ENCODE measurements at places on chromosomes 2 and 18.
A peak's percentile ranks its signal among the peaks of the same experiment; 100 is the strongest.

GRCh38 chr2:152402780-152403759 is 68.1 kb downstream of the FMNL2 start:
- DNase-seq = no peak

DNA sequence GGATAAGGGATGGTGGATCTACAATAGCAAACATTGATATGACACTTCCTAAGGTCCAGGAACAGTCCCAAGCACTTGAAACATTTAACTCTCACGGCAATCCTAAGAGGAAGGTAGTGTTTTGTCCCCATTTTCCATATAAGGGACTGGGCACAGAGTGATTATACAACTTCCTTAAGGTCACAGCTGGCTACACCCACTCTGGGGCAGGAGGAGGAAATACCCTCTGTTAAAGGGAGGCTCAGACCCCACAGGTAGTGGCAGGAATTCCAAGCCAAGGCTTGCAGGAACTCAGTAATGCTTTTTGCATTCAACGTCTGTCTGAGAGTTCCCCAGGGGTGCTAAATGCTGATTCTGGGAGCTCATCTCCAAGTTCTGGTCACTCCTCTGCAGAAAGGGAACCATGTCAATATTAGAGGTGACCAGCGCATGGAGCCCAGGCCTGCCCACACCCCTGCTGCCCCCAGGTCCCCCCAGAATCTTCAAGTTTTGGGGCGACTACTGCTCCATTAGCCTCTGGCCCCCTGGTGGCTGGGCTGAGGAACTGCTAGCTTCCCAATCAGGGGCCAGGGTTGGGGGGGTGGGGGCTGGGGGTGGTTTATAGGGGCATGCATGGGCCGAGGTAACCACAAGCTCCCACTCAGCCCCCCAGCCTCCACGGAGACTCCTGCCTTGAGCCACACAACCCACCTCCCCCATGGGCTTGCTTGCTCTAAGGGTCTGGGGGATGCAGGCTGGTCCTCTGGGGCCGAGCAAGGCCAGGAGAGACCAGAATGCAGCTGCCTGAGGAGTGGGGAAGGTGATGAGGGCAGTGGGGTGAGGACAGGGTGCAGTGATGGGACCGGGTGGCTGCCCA is 11.1 kb downstream of the OBSL1 start:
- no peak for DNase-seq

DNA sequence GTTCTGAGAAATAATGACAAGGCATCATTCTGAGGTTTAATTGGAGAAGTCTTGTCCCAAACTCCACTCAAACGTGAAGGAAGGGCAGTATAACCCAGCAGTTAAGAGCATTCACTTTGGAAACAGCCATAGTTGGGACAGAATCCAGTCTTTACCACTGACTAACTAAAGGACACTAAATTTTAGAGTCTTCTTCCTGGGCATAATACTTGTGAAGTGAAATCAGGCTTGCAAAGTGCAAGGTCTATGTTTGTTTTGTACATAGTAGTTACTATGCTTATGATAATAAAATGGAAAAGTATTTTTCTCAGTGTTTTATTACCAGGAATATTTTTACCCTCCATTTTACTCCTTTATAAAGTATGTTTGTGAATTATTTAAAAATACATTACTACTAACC is 748.2 kb upstream of the ID2 start:
- DNase-seq = no peak

- DNase-seq = no peak
Observed at GRCh38 chr18:21979171-21979560, 190.2 kb upstream of the GATA6 start.

- peak; percentile 62 for DNase-seq
Observed at GRCh38 chr2:150513647-150514046, 26.2 kb upstream of the RND3 start.

GRCh38 chr18:11983592-11983991 is 2.3 kb downstream of the IMPA2 start:
- DNase-seq = no peak

DNA sequence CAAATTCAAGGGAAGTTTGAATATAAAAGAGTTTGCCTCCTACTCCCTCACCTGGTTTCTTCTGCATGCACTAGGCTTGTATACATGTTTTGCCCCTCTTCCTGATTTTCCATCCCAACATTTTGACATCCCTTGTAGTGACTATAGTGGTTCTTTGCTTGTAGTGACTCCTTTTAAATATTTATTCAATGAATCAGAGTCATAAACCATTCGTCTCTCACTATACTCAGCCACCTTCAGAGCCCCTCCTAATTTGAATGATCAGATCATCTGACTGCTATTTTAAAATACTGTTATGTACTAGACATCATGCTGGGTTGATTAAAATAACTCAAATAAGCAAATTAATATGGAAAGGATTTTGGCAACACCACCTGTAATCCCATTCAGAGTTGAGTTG is 492.1 kb upstream of the PIK3C3 start:
- DNase-seq = no peak

DNA sequence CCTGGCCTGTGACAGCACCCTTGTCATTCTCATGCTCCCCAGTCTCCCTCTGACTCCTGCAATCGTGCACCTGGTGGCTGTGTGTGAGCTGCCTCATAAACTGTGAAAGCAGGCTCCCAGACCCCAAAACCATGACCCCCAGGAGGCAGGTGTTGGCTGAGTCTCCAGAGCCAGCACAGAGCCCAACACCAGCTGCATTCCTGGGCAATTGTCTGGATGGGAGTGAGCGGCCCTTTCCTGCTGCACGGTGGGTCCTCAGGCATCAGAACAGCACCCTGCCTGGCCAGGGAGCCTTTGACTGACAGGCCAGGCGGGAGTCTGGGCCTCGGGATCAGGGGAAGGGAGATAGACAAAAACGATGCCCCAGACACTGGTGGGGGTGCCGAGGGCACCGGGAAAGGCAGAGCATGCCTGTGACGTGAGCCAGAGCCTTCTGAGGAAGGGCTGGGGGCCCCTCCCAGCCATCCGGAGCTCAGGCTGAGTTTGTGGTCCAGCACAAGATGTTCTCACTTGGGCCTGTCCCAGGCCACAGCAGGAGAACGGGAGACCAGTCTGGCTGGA is 135.1 kb upstream of the GPC1 start:
- DNase-seq = no peak

- no peak for DNase-seq
Observed at GRCh38 chr2:193156480-193156879, 961.7 kb upstream of the TMEFF2 start.

- DNase-seq = no peak
Observed at GRCh38 chr2:122340246-122340645, 584.8 kb downstream of the TSN start.

DNA sequence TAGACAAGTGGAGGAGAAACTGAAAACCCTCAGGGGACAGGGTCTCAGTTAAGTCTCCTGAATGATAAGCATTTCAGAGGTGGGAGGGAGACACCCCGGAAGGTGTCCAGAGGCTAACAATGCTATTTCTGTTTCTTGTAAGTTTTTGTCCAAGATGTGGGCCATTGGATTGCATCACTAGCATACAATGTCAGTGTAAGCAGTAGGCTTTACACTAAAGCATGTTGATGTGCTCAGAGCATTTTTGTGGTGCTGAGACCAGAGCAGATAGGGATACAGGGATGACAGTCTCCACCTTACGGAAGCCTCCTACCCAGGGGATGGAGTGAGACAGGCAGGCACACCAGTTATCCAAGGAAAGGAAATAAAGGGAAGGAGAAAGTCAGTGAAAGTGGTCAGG is 2.2 kb upstream of the IL1R1 start:
- DNase-seq = no peak

GRCh38 chr2:231413921-231414476 is 18.5 kb downstream of the B3GNT7 start:
- no peak for DNase-seq

DNA sequence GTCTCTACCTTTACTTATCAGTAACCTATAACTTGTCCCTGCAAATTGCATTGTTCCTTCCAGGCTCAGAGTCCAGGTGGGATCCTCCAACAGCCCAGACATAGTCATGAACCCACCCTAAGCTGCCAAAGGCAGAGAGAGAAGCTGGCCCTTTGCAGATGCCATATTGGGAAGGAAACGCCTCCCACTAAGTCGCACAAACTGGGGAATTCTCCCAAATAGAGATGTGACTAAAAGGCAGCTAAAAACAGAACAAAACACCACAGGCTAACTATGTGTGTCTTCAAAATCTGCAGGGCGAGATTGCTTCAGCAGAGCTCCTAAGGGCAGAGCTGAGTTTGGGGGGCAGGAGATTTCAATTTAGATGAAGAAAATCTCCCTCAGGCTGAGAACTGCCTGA is 38.5 kb upstream of the SIGLEC15 start:
- no peak for DNase-seq

DNA sequence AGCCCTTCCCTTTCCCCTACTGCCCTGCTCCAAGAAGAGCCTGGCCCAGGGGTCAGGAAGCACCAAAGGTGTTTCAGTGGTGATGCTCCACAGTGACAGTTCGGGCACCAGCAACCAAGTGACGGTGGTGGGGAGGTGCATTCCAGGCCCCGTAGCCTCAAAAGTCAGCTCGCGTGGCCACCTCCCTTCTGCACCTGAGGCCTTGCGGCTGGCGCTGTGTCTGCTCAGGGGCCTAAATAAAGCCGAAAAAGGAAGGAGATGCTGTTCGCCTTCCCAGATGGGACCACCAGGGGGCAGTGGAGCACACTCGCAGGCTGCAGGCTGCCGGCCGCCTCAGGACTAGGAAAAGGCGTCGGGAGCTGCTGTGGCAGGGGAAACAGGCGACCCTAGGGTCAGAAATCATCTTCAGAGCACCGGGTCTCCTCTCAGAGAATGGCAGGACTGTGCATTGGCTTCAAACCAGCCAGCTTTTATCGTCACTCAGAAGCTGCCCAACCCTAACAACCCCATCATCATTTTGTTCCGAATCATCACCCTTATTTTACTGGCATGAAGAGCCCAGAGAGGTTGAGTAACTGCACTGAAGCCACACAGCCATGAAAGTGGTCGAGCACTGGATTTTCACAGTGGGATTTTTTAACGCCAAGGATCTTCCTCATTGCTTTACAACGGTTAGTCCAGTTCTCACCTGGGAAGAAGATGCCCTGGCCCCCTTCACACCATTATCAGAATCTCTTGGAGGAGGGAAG is 213.0 kb upstream of the CELF4 start:
- no peak for DNase-seq

GRCh38 chr2:64133828-64134227 is 10.4 kb downstream of the PELI1 start:
- DNase-seq = peak; percentile 75

GRCh38 chr2:68769586-68770270 is 35.1 kb downstream of the ARHGAP25 start:
- DNase-seq = peak; percentile 44

DNA sequence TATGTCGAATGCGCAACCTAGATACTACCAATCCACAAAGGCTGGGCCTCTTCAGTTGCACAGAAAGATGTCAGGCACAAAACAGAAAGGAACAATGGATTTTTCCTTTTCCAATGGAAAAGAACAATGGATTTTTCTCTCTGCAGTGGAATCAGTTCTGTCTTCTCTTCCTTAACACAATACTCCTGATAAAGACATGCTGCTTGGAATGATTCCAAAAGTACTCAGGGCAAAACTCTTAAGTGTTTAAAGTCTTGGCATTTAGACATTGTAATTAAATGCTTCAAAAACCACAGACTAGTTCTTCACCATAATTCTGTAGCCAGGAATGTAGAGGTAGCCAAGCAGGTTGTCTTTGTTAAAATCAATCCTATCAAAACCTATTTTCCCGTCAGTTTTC is 46.7 kb upstream of the FLACC1 start:
- DNase-seq = peak; percentile 64

DNA sequence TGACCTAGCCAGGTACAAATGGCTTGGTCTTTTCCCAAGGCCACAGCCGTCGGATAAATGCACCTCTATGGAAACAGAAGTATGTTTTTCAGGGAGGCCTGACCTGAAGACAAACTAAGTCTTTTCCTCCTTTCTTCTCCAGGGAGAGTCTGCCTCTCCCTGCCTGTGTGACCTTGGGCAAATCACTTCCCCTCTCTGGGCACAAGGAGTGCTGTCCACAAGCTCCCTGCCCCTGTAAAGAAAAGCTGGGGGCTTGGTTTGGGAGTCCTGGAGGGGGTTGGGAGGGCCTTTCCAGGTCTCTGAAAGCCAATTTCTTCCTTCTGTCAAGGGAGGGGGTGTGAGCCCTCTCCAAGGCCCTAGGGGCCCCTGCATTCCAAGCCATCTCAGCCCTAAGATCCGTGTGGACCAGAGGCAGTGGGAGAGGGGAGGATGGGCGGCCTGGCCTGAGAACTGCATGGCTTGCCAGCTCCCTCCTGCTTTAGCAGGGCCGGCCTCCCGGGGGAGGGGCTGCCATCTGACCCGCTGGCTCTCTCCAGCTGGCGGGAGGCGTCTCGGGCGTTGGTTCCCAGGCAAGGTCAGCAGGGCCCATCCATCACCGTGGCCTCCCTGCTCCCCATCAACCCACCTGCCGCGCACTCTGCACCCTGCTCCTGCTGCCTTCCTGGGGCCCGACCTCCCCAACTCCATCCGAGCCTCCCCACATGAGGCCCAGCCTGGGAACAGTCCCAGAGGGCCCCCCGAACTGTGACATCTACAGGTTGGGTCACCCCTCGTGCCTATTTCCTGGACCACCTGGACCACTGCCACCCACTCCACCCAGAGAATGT is 61.4 kb downstream of the SMAD7 start:
- no peak for DNase-seq

GRCh38 chr2:191333911-191334357 is 88.7 kb downstream of the MYO1B start:
- DNase-seq = peak; percentile 98

DNA sequence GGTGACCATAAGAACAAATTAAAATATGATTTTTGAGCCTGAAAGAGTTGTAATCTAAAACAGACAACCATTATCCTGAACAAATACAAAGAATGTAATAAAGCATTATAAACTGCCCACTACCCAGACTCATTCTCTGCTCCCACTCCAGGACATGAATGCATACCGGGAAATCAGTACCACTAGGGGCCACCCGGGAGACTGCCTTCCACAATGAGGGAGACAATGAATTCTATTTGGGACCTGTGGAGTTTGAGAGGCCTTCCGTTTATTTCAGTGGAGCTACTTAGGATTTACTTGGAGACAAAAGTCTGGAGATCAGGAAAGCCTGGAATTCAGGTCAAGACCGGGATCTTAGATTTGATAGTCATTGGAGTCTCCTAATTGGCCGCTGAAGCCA is 50.0 kb downstream of the NAB1 start:
- DNase-seq = no peak

GRCh38 chr2:218802386-218802994 is 20.5 kb downstream of the CYP27A1 start:
- no peak for DNase-seq

DNA sequence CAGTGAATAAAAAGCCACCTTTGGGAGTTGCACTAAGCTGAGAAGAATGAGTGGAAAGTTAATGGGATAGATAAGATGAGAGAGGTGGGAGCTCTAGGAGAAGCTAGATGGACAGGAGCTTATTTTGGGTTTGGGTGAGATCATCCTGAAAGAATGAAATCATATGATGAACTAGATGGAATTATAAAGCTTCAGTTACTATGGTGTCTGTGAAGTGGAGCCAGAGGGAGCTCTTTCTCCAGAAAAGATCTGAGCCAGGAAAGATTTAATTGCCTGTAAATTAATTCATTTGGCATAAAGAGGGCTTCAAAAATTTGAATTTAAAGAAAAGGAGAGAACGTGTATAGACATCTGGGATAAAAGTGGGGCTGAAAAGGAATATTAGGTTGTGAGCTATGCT is 10.3 kb downstream of the DNAH6 start:
- peak; percentile 2 for DNase-seq

- DNase-seq = no peak
Observed at GRCh38 chr2:215765729-215766360, 247.5 kb downstream of the MREG start.

- DNase-seq = no peak
Observed at GRCh38 chr2:20061940-20062339, 10.5 kb upstream of the LAPTM4A start.

GRCh38 chr2:158191076-158191895 is 89.6 kb downstream of the UPP2 start:
- peak; percentile 11 for DNase-seq

GRCh38 chr18:11657152-11657551 is 31.9 kb upstream of the GNAL start:
- DNase-seq = no peak
